ENCODE measurements at places on chromosomes 6 and 20.

DNA sequence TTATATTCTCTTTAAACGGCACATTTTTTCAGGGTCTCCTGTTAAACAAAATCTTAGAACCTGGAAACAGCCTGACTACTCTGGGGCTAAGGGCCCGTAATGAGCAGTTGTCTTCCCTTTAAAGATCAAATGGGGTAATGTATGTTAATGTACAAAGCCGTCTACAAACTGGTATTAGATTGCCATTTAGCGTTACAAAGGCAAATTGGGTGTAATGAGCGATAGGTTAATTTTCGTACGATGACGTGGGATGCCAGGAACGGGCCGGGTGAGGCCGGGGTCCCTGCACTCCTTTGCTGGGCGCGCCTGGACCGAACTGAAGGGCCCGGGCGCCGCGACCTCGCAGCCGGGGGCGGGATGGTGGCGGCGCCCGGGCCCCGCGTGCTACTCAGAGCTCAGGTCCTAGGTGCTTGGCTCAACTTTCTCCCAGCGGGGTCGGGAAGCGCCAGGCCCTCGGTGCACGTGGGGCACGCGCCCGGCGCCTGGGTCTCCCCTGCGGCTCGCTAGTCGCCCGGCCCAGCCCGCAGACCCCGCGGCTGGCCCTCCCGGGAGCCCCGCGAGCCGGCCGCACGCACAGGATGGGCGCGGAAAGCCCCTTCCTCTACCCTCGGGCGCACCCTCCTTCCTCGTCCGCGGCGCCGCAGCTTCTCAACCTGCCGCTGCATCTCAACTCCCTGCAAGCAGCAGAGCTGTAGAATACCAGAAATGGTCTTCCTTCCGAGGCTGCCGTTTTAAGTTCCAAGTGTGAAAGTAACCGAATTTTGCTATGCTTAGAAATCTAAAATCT, 5.9 kb downstream of the NKX2-4 start:
- no peak for DNase-seq

DNA sequence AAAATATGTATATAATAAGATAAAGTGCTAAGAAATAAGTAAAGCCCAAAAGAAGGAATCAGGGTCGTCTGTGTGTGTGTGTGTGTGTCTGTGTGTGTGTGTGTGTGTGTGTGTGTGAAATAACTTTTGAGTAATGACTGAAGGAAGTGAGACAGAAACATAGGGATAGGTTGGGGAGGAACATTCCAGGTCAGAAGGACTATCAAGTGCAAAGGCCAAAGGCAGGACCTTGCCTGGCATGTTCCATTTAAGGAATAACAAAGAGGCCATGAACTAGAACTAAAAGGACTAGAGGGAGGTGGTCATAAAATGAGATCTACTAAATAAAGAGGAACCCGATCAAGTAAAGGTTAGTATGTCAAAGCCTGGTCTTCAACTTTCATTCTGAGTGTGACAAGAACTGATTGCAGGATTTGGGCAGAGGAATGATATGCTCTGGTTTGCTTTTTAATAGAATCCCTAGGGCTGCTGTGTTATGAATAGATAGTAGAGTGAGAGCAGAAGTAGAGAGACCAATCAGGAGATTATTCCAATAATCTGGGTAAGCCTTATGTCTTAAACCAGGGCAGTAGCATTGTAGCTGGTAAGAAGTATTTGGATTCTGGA, 6.9 kb downstream of the ENPP3 start:
- no peak for DNase-seq

DNA sequence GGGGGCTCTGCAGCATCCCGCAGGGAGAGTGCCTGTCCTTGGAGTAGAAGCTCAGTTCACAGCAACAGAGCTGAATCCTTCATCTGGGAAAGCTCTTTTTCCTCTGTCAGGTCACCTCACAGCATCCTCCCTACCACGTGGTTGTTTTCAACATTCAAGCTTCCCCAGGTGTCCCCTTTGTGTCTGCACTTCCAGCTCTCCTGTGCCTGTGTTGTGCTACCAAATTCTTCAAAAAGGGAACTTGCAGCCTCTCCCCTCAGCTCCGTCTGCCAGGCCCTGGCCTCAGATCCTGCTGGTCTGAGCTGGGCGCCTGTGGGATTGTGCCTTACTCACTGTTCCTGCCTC, 108.4 kb downstream of the FOXF2 start:
- DNase-seq: no peak

GRCh38 chr6:34143884-34144580, 1.9 kb downstream of the GRM4 start:
- no peak for DNase-seq

- DNase-seq: no peak
Measured at GRCh38 chr6:137341681-137342195, 122.6 kb upstream of the IFNGR1 start.

- DNase-seq: no peak
Measured at GRCh38 chr6:42378536-42378935, 73.2 kb downstream of the TRERF1 start.

DNA sequence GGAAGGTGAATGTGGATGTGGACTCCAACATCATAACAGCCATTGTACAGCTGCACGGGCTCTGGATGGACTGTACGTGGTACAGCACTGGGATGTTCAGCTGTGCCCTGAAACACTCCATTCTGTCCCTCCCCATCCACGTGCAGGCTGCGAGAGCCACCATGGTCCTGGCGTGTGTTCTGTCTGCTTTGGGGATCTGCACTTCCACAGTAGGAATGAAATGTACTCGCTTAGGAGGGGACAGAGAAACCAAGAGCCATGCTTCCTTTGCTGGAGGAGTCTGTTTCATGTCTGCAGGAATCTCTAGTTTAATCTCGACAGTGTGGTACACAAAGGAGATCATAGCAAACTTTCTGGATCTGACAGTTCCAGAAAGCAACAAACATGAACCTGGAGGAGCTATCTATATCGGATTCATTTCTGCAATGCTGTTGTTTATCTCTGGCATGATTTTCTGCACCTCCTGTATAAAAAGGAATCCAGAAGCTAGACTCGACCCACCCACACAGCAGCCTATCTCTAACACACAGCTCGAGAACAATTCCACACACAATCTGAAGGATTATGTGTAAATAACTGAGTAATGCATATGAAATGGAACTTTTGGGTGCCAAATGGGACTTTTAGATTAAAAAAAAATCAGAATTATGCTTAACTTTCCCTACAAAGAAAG, 12.1 kb downstream of the CLDN20 start:
- DNase-seq: no peak

DNA sequence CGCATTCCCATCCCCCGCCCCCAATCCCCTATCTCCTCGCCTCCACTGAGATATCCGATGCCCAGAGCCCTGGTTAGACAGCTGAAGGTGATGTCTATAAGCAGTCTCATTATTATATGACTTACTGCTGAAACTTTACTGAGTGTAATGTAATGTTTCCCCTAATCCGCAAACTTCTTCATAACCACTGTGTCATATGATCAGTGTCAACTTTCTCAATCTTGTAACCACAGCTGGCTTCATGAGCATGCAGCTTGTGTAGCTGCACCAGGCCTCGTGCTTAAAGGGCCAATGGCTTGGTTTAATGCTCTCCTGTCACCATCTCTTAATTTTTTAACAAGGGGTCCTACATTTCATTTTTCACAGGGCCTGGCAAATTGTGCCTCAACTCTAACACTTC, 8.1 kb downstream of the ASIP start:
- DNase-seq: no peak

DNA sequence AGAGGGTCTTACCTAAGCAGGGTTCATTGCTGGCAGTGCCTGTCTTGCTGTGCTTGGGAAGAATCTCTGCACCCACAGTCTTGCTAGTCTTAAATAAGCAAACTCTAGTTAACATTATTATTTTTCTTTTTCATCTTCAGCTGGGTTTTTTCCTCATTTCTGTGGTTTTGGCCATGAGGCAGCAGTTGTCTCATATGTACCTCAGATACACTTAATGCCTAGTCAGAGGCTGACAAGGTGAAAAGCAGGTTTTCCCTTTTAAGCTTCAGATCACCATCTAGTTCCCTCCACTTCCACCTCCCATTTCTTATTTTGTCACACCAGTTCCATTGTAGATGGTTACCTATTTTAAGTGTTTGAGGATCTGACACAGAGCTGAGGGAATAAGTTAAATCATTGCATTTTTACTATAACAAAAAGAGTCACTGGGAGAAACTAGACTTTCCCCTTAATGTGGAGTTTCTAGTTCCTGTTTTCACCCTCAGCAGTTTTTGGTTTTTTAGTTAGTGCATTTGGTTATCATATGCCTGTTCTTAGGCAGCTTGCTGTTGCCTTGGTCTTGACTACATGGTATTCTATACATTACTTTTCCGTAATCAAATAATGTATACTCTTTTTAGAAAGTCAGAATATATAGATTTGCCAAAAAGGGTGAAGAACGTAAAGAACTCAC, 46.0 kb downstream of the AFDN start:
- DNase-seq: no peak

- DNase-seq: no peak
Measured at GRCh38 chr6:124056407-124057334, 253.0 kb downstream of the NKAIN2 start.

DNA sequence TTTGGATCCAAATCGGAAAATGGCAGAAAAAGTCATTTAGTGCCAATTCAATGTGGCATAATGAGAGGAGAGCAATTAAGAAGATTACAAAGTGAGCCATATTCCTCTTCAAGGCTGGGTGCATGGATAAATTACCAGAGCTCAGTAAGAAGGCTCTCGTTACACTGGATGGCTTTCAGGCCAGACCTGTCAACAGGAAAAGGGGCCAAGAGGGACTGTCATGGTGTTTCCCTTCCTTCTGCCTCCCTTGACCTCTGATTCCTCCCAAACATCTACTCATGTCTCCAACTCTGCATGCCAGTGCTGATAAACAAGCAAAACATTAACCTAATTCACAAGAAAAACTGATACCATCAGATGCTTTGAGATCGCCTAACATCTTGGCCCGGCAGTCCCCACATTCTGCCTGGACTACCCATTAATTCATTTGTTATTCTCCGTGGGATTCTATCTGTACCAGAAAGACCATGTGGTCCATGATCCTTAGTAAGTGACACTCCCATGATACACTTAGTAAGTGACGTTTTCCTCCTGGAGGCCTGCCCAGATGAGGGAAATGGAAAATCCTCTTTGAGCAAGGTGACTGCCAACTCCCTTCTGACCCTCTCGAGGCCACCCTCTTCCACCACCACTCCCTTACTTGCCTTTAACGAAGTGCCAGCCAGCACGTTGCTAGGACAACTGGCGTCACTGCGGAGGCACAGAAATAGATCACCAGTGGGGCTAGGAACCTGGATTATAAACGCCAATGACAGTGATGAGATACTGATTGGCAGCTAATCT, 239.2 kb downstream of the GMPR start:
- DNase-seq: no peak
